ENCODE measurements at places on chromosomes 2 and 18.

DNA sequence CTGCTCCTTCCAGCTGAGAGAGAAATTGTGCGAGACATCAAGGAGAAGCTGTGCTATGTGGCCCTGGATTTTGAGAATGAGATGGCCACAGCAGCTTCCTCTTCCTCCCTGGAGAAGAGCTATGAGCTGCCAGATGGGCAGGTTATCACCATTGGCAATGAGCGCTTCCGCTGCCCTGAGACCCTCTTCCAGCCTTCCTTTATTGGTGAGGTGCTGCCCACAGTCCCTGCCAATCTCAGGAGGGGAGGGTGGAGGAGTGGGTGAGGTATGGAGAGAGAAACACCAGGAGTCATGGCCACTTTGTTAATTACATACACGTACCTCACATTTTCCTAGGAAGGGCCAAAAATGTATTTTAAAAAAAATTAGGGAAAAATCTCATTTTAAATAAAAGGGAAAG, 12.0 kb upstream of the DGUOK start:
- DNase-seq, result no peak

GRCh38 chr2:120287183-120288015, 34.7 kb downstream of the RALB start:
- no peak for DNase-seq

- no peak for DNase-seq
These were observed 156.2 kb downstream of the PDE11A start for GRCh38 chr2:177916342-177916741.

GRCh38 chr2:225574582-225575138, 175.2 kb downstream of the NYAP2 start:
- no peak for DNase-seq

- DNase-seq, result no peak
These were observed 62.6 kb downstream of the MARCO start for GRCh38 chr2:119004602-119005001.

DNA sequence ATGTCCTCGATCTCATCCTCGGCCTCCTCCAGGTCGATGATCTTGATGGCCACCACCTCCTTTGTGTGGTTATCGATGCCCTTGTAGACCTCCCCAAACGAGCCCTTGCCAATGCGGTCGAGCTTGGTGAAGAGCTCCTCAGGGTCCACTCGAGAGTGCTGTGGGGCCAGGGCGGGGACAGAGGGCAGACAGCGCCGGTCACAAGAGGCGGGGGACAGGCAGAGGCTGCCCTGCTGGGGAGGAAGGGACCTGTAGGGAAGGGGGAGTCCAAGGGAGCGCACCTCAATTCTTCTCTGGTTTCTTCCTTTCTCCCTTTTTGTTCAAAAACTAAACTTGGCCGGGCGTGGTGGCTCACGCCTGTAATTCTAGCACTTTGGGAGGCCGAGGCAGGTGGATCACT, 6.8 kb downstream of the STK25 start:
- DNase-seq, result no peak

GRCh38 chr2:39782591-39782990, 3.5 kb upstream of the THUMPD2 start:
- DNase-seq, result no peak

DNA sequence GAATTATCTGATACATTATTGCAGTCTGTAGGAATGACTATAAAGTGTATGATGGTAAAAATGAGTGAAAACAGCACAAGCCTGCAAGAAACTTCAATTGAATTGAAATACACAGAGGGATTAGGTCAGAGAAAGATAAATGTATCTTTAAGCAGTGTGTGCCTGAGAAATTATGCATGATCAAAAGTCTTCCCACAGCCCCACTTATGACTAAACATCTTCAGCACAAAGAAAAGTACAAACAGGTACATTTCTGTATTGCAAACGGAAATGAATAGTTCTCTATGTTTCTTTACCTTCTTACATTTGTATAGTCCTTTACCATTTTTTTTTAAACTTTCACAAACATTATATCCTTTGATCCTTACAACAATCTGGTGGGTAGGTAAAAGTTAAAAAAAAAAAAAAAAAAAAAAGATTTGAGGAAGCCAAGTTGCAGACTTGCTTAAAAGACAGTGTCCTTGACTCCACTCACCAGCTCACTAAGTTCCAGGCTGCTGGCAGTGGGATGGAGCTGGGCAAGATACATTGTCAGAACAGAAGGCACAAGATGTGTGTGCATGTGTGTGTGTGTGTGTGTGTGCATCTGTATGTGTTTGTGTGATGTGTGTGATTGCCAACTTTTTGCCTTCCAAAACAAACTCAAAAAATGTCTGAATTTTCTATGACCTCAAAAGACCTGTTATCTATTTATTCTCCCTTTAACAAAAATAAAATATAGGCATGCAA, 423.7 kb upstream of the ACVR2A start:
- DNase-seq, result no peak

DNA sequence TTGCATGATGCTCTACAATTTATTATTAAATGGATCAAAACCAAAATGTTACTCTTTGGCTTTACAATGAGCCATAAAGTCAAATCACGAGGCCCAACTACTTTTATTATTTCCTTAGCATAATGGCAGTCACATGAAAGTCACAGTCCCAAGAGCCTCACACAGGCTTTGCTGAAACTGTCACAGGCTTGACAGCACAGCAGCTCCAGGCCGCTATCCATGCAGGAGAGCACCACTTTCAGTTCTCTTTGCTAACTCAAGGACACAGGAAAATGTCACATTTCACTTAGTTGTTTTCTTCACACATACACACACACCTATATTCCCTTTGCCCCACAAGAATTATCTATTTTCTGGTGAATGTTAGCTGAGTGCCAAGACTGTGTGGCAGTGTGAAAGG, 11.1 kb upstream of the MSGN1 start:
- DNase-seq, result no peak
